ENCODE measurements at places on chromosomes 4 and X.

GRCh38 chr4:138003248-138003647 lies 238.9 kb downstream of the SLC7A11 start:
- no peak for DNase-seq

DNA sequence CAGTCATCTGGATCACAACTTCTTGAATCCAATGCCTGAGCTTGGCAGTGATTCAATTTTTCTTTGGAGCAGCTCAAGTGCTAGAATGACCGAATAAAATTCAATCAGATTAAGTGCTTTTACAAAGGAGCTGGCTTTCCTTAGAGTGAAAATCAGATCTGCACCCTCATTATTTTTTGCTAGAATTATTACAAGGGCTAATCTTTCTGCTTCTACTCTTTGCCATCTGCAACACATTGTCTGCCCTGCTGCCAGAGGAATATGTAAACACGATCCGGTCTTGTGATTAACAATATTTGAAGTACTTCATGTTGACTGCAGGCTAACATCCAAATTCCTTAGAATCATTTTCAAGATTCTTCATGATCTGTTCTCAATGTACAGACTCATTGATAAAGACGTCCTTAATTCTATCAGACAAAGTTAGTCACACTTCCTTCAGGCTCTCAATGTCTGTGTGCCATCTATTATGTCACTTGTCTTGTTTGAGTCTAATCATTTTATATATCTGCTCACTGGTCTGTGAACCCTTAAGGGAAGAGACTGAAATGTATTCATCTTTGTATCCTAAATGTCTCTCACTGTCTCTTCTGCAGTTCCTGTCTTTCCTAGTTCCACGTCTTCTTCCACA lies 531.2 kb downstream of the GALNTL6 start:
- no peak for DNase-seq

GRCh38 chr4:54433686-54434085 lies 204.6 kb downstream of the PDGFRA start:
- no peak for DNase-seq

- DNase-seq: no peak
Observed at GRCh38 chr4:89152972-89153371, 41.6 kb downstream of the TIGD2 start.

DNA sequence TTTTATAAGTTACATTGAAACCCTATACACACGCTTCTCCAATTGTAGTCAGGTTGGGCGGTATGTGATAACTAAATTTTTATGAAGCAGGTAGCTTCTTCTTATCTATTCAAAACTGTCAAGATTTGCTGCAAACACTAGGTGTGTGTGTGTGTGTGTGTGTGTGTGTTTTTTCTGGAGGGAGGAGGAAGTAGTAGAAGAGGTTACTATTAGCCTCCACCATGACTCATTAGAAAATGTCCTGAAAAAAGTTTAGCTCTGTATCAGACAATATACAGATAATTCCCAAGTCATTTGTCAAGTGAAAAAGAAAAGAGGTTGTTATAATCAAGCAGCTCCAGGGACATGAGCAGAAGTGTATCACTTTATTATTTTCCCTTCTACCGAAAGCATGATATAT lies 33.9 kb downstream of the PCDH7 start:
- DNase-seq: no peak

- DNase-seq: no peak
Observed at GRCh38 chrX:44770121-44770520, 73.7 kb upstream of the DUSP21 start.

DNA sequence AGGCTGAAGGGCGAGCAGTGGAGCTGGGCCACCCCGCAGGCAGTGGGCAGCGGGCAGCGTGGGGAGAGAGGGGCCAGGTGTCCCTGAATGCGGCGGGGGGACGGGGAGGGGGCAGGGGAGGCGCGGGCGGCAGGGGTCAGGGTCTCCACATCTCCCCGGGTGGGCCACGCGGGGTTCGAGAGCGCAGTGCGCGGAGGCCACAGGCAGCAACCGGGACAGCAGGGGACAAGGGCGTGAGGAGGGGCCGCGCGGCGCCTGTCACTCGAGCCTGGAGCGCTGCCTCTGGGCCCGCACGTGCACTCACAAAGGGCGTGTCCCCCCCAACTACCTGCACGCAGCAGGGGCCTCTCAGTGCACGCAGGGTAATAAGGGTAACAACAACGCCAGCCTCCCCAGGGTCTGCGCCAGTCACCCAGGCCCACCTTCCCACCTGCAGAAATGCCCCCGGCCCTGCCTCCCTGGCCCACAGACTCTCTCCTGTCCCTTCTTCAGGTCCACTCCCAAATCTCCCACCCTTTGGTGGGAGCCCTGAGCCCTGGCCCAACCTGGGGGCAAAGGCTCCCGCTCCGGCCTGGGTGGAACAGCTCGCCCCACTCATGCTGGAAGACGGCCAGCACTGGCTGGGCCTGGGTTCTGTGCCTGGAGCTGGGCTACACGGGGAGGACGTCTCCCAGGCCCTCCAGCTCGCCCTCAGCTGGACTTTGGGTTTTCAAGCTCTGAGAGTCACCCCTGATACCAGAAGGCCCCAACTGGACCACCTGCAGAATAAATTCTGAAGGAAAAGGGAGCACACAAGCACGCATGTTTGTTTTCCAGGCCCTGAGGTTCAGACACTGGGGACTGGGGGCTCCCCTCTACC lies 53.2 kb downstream of the ZFYVE28 start:
- DNase-seq: peak; percentile 15

GRCh38 chr4:99879458-99879857 lies 14.8 kb downstream of the LAMTOR3 start:
- no peak for DNase-seq

Measured in activated naive CD8-positive, alpha-beta T cell treated with anti-CD3 and anti-CD28 coated beads for 36 hours (primary cell).